ENCODE measurements at places on chromosomes 16 and 17.

DNA sequence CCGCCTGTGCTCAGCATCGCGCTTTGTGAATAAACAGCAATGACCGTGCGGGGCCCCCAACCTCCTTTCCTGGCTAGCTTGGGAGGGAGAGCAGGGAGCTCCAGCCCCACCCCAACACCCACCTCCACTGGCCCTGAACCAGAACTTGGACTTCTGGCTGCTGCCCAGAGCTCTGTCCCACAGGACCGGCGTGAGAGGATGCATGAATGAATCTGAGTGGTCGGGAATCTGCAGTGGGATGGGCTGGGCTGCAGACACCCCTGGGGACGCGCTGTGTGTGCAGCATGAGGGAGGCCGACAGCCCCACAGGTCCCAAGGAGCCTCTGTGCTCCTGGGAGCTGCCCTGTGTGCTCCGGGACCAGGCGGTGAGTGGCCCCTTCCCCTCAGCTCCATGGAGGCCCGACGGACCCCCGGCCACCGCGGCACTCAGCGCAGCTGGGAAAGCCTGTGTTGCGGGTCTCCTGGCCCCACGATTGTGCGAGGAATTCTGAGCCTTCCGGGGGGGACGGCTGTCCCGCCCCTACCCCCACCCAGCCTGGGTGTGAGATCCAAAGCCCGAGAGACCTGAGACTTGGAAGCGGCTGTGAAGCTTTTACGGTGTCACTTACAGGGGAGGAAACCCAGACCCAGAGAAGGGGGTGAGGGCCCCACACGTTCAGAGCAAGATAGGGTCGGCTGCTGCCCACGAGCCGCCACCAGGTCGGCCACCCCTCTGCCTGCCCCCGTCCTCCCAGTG lies 5.4 kb downstream of the PIEZO1 start:
- DNase-seq = no peak

GRCh38 chr16:76484020-76484419 lies 206.8 kb downstream of the CNTNAP4 start:
- no peak for DNase-seq

DNA sequence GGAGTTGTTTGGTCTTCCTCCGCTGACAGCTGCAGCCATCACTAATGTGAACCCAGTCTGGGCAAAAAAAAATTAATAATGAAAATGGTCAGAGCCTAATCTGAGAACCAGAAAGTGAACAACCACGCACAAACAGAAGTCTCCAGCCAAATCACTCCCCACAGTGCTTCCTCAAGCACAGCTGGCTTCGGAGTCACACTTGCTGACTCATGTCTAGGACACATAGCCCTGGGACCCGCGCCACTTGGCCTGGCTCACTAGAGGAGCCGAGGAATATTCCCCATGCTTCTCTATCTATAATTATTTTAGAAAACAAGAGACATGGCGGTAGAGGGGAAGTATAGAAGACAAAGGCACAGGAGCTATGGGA lies 109.1 kb downstream of the ZFHX3 start:
- DNase-seq = no peak

GRCh38 chr17:77527836-77528505 lies 387.2 kb downstream of the SEC14L1 start:
- peak; percentile 53 for DNase-seq

DNA sequence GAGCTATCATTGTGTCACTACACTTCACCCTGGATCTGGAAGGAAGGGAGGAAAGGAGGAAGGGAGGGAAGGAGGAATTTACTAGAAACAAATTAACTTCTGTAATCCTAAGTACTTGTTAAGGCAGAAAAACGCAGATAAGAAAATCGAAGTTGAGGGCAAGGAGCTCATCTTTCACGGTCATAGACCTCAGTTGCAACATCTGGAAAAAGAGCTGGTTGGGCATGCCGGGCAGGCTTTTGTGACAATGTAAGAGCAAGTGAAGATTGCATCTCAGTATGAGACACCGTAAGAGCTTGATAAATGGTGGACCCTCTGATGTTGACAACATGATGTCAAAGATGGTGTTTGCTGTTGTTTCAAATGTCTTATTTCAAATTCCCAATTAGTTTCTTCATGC lies 721.5 kb downstream of the MAF start:
- no peak for DNase-seq

GRCh38 chr17:83125515-83126274 lies 46.3 kb downstream of the METRNL start:
- DNase-seq = no peak

GRCh38 chr17:66724581-66725341 lies 110.2 kb upstream of the CACNG5 start:
- no peak for DNase-seq

GRCh38 chr17:48244121-48244711 lies 136.7 kb downstream of the SNX11 start:
- no peak for DNase-seq

DNA sequence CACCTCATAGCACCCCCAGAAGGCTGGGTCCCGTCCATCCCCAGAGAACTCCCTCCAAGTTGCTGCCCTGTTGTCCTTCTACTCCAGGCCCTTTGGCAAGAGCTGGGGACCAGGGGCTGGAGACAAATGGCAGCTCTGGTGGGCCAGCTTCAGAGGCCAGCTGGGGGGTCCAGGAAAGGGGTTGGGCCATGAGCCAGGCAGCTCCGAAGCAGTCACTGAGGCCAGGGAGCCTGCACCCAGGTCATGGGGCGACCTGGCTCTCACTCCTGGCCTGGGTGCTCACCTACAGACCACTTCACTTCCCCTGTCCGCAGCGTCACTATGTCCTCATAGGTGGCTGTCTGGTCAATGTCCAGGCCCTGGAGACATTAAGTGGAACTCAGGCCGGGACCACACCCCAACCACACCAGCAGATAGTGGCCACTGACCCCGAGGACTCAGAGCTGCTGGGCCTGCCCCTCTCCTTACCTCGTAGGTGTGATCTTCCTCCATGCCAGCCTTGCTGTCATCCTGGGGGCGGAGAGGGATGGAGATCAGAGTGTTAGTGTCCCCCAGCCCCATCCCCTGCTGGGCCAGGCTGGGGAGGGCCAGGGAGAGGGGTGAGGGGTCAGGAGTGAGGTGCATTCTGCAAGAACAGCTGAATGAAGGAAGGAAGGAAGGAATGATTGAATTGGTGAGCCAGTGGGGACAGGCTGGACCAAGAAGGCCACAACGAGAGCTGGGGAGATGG lies 3.0 kb downstream of the CD79B start:
- no peak for DNase-seq

DNA sequence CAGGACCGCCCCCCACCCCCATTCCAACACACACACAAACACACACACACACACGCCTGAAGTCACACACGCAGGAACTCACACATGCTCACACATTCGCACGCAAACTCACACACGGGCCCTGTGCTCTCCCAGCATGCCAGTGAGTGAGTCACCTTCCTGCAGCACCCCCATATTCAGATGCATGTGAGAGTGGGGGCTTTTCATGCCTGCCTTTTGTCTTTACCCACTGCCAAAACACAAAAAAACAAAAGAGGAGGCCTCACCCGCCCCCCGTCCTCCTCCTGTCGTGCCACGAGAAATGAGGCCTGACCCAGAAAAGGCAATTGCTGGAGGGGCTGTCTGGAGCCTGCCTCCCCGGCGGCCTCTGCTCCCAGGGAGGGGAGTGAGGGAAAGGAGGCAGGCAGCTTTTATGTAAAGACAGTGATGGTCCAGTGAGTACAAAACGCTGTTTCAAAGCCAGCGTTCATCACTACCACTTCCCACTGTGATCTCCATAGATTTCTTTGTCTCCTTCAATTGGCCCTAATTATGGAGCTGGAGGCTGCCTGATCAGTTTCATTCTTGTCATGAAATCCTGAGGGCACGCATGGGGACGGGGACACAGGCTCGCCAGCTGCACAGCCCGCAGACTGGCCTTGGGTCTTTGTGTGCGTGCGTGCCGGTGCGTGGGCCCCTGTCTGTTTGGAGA lies 29.5 kb upstream of the GSE1 start:
- no peak for DNase-seq

DNA sequence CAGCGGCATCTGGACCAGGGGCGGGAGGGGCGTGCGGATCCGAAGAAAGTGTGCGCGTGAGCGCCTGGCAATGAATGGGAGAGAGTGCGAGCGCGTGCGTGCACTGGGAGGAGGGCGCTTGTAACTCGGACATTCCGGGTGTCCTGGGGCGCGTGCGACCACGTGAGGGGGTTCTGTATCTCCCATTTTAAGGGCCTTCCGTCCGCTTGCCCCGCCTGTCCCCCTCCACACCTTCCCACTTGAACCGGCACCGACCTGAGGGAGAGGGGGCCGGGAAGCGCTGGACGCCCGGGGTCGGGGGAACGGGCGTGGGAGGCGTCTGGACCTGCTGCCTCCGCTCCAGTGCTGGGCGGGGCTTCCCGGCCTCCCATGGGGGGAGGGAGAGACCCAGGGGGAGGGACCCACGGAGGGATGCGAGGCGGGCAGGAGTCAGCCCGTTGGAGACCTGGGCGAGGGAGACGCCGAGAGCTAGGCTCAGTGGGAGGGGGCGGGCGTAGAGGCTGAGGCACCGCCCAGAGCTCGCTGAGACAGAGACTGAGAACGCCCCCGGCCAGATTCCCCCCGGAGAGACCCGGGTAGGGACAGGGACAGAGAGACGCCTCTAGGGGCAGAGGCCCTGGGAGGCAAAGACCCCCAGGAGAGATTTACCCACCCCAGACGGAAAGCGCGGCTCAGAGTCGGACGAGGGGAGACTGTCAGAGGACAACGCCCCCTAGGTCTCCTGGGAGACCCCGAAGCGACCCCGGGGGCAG lies at the start of gene KREMEN2:
Gene KREMEN2 (plus strand): TSS at position 553 of the 752 bp plus-strand sequence. CDS start 246 bp downstream, outside the sequence.
- peak; percentile 66 for DNase-seq

DNA sequence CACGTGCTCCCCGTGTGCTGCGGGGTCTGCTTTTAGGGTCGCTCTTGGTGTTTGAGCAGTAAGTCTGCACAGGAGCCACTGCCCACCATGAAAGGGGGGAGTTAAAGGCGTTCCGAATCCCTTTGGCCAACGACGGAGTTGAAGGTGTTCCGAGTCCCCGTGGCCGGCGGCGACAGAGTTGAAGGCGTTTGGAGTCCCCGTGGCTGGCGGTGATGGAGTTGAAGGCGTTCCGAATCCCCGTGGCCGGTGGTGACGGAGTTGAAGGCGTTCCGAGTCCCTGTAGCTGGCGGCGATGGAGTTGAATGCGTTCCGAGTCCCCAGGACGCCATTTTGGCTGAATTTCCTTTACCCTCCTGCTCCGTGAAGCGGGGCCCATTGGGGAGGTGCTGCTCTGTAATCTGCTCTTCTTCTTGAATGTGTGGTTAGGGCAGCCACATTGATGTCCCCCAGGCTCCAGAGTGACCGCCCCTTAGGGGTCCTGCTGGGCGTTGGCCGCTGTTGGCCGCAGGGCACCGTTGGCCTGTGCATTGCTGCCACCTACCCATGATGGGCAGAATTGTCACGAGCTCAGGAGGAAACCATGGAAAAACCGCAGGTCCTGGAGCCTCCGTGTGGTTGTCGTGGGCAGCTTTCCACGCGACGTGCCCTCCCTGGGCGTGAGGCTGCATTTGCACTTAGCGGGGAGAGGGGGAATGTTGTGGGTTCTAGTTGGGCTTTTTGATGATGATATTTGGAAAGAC lies 73.7 kb upstream of the ZNF750 start:
- no peak for DNase-seq
